ENCODE measurements at places on chromosomes 11 and 22.
A peak's percentile ranks its signal among the peaks of the same experiment; 100 is the strongest.

- DNase-seq, result no peak
Observed at GRCh38 chr11:3004481-3004880, 12.4 kb upstream of the NAP1L4 start.

GRCh38 chr11:72826942-72827480 lies 12.8 kb downstream of the ATG16L2 start:
- no peak for DNase-seq

GRCh38 chr22:20106205-20106848 lies 9.6 kb upstream of the RANBP1 start:
- no peak for DNase-seq

DNA sequence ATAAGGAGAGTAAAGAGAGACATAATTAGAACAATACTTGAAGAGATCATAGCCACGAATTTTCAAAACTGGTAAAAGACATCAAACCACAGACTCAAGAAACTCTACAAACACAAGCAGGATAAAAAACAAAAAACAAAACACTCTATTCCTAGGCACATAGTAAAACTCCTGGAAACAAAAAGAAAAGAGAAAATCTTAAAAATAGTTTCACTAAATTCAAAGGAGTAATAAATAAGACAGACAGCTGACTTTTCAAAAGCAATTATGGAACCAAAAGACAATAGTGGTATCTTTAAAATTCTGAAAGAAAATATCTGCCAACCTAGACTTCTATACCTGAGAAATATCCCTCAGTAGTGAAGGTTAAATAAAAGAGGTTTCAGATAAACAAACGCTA lies 9.2 kb upstream of the NARS2 start:
- no peak for DNase-seq

GRCh38 chr11:100638648-100639047 lies 48.4 kb upstream of the ARHGAP42 start:
- DNase-seq, result no peak

GRCh38 chr11:8382436-8383053 lies 118.9 kb upstream of the LMO1 start:
- no peak for DNase-seq

GRCh38 chr22:42943981-42944380 lies 71.0 kb downstream of the PACSIN2 start:
- DNase-seq, result no peak

DNA sequence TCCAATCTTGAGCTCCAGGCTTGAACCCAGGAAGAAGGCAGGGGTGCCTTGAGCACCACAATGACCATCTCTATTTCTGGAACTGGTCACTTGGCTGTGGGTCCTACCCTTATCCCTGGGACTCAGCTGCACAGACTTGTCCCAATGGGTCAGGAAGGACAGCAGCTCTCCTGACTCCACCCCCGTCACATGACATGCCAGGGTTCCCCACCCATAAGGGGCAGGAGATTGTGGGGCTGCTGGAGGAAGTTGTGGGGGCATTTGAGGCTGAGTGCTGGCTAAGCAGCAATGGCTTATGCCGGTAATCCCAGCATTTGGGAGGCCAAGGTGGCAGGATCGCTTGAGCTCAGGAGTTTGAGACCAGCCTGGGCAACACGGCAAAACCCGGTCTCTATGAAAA lies 56.2 kb downstream of the NFAM1 start:
- no peak for DNase-seq

- DNase-seq, result no peak
Observed at GRCh38 chr11:122343210-122343609, 227.2 kb upstream of the BLID start.

- DNase-seq, result no peak
Observed at GRCh38 chr11:47669856-47670255, 27.5 kb upstream of the MTCH2 start.

- no peak for DNase-seq
Observed at GRCh38 chr11:77122576-77123212, 5.4 kb upstream of the MYO7A start.

DNA sequence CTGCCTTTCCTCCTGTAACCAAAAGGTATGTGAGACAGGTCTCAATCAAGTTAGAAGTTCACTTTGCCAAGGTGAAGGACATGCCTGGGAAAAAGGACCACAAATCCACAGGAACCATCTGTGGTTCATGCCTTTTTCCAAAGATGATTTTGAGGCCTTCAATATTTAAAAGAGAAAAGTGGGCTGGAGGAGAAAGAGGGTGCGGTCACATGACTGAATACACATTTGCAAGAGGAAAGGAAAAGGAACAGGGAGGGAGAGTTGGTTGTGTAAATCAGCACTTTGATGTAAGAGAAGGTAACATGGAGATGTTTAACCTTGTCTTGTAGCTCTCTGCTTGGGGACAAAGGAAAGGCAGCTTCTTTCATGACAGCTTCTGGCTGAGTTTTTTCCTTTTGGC lies 21.2 kb downstream of the MOV10L1 start:
- no peak for DNase-seq

- DNase-seq, result no peak
Observed at GRCh38 chr11:65911682-65912568, 6.9 kb downstream of the C11orf68 start.

DNA sequence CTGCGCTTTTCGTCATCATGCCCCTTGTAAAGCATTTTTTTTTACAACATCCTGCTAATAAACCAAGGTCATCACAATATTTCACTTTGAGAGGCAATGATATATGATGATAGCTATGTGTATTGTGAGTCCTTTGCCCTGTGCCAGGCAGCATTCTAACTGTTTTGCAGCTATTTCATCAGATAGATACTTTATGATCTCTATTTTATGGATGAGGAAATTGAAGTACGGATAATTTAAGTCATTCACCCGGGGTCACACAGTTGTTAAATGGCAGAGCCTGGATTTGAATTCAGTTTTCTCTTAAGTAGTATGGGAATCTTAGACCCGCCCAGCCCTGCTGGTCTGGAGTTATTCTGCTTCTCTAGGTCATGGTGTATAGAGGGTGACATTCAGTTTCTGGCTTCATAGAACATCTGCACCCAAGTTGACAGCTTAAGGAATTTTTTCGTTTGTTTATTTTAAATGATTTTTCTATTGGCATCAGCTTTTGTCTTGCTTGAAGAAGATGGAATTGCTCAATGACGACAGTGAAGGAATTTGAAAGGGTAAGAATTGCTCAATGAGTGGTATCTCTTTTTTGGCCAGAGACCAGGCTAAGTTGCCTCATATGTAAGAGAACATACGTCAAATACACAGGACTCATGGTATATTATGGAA lies 926 bp downstream of the PRR5L start:
- DNase-seq, result no peak

GRCh38 chr11:12198251-12199222 lies 88.1 kb downstream of the MICAL2 start:
- DNase-seq, result no peak

DNA sequence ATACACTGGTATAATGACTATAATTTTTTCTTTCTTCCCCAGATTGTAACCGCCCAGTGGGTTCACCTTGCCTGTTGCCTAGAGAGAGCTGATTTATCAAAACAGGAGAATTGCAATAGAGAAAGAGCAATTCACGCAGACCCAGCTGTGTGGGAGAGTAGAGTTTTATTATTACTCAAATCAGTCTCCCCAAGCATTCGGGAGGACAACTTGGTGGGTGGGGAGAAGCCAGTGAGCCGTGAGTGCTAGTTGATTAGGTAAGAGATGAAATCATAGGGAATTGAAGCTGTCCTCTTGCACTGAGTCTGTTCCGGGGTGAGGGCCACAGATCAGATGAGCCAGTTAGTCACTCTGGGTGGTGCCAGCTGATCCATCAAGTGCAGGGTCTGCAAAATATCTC lies 73.2 kb downstream of the SLC35F2 start:
- peak; percentile 53 for DNase-seq

DNA sequence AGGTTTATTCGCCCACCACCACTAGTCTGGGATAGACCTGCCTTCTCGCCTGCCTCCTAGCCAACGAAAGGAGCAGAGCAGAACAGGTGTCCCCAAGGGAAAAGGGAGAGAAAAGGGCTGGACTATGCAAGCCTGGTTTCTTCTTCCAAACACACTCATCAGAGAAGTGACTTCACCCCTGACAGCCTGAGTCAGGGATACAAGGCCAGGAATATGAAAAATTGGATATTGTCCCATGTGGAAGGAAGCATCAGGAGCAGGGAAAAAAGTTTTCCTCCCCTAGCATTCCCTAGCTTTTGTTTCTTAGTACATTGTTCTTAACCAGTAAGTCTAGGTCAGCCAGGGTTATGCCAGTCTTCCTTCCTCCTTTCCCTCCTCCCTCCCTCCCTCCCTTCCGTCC lies 56.9 kb upstream of the TNRC6B start:
- DNase-seq, result no peak

GRCh38 chr11:1336836-1337646 lies 27.6 kb upstream of the TOLLIP start:
- DNase-seq, result peak; percentile 29

- DNase-seq, result peak; percentile 58
Observed at GRCh38 chr22:45064313-45065278, 54.8 kb upstream of the PHF21B start.

DNA sequence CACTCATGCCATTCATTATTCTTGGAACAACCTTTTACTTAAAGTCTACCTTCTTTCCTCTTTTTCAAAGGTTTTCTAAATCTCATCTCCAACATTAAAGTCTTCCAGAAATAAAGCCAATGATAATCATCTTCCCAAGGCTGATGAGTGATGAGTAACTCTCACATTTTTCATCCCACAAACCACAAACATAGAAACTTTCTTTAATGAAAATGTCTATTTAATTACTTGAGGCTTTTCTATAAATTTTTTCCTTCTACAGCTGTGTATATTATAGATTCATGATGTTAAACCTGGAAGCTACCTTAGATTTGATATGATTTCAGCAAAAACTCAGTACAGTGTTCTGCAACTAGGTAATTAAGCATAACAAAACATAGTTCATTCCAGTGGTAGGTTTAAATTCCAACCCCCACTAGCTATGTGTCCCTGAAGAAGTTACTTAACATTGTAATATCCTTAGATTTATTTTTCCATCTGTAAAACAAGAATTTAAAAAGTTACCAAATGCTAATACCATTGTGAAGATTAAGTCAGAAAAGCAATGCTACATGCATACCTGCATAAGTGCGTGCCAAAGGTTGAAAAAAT lies 845.4 kb downstream of the KCNA4 start:
- no peak for DNase-seq

DNA sequence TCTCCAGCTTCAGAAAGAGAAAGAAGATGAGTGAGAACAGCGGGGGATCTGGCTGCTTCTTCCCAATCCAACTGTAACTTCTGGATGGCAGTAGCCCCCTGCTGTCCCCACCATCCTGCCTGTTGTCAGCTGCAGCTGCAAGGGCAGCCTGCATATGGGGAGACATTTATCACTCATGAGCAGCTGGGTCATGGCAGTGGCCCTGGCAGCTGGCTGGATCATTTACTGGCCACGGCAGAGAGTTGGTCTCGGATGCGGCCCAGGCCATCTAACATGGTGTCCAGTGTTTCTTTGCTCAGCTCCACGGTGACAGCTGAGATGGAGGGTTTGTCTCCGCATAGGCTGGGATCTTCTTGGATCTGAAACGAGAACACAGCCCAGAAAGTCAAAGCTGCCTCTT lies 14.8 kb downstream of the COMMD9 start:
- DNase-seq, result no peak

DNA sequence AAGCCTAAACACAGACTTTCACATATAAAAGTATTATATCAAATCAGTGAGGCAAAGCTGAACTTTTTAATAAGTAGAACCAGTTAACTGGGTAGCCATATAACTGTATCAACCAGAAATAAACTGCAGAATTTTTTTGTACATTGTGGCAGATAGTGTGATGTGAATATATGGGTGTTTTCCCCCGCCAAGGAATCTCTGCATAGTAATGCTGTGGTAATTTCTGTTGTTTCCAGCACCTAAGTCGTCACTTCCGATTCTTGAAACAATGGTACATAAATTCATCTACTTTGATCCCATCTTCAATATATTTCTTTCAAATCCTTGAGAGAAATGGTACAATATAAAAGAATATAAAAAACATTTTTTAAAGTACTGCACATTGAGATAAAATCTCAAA lies 39.6 kb downstream of the NARS2 start:
- DNase-seq, result no peak

DNA sequence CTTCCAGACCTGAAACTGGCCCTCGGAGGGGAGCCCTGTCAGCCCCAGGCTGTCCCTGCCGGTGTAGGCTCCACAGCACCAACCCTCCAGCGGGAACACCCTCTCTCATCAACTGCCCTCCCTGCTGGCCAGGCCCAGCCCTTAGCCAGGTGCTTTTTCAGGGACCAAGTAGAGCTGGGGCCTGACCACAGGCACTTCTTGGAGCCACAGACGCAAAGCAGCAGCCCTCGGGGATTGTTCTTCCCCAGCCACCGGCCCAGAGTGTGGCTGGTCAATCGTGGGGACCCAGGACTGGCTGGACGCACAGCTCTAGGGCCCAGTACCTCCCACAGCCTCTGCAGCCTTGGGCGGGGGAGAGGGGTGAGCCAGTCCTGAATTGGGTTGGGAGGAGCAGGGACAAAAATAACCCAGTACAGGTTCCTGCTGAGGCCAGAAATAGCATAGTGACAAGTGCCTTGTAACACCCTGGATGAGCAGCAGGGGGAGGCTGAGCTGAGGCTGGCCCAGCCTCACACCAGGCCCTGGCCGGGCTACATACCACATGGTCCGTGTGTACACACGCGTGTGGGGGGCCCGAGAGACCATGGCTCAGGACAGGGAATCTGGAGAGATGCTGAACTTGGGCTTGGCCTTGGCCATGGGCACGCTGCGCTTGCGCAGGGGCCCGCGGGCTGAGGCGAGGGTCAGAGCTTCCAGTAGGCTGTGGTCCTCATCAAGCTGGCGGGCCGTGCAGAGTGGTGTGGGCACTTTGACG lies 2.0 kb downstream of the KCNJ11 start:
- DNase-seq, result peak; percentile 60

GRCh38 chr22:44919691-44920090 lies 90.1 kb downstream of the PHF21B start:
- DNase-seq, result no peak
